Esophagus muscularis mucosa (tissue), 4 donors: ENCODE measurements at places on chromosomes 1 and 21. TPM values are rescaled to one million over a fixed set of nuclear protein-coding genes. Genes with fewer than 3 reads are reported as not detected.

The TEX38 gene
- total RNA-seq = not detected

The RAB25 gene
- total RNA-seq = not detected

The HIPK1 gene
- total RNA-seq = 89.9 TPM

The GBP4 gene
- total RNA-seq = 4.1 TPM

The ALX3 gene
- total RNA-seq = not detected

The CFHR4 gene
- not detected for total RNA-seq

The FALEC gene
- total RNA-seq = not detected

DNA sequence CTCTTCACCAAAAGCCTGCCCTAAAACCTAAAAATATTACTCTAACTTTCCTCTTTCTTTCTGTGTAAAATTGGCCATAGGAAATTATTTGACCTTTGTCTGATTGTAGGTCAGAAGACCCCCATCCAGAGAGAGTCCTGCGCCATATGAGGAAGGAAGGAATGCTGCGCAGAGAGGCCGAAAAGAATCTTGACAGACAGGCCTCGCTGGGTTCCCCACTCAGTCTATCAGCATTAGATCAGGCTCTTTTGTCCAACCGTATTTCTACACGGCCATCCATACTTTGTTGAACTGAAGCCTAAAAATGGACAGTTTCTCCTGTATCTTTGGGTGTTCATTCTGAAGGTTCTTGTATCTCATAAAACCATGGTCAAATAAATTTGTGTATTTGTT is 4.3 kb upstream of the SLC30A2 start:
- no peak for DNase-seq

DNA sequence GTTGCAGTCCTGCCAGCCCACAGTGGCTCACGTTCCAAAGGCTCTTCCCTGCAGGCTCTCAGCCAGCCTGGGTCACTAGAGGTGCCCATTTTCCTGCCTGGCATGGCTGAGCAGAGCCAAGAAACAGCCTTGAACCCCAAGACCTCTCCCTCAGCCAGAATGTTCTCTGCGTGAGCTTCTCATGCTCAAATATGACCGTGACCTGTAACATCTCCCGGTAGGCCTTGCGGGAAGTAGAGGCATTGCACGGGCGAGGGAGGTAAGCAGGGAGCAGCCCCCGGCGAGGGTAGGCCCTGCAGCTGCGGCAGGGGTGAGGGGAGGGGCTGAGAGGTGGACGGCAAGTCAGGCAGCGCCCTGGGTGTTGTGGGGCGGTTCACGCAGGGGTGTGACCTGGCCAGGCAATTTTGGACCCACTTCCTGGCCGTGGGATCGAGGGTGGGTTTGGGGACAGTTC is 20.0 kb downstream of the RRP1 start:
- DNase-seq = no peak

DNA sequence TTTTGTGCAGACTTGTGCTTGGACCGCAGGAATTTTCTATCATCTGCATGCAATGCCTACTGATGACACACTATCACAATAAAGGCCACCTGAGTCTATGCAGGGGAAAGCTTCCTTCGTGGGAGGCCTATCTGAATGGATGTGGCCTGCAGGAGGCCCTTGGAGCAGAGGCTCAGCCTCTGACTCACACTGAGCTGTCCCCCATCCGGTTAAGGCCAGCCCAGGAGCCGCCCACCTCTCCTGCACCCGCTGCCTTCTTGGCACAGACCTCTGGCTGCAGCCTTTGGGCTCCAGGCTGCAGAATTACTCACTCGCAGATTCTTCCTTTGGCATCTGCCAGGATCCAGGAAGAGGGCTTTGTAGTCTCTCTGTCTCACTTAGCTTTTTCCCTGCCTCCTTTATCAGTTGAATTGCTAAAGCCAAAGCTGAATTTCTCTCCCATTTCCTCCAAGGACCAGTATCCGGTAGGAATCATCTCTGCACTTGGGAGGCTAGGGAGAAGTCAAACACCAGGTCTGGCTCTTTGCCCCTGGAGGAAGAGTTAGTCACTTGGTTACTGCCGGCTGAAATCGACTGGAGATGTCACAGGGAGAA is 65.1 kb upstream of the JUN start:
- DNase-seq = no peak

- DNase-seq = peak; percentile 47
These were observed 49.6 kb upstream of the IRF2BP2 start for GRCh38 chr1:234659538-234659937.

GRCh38 chr21:33076600-33077329 is 6.8 kb downstream of the OLIG1 start:
- no peak for DNase-seq

DNA sequence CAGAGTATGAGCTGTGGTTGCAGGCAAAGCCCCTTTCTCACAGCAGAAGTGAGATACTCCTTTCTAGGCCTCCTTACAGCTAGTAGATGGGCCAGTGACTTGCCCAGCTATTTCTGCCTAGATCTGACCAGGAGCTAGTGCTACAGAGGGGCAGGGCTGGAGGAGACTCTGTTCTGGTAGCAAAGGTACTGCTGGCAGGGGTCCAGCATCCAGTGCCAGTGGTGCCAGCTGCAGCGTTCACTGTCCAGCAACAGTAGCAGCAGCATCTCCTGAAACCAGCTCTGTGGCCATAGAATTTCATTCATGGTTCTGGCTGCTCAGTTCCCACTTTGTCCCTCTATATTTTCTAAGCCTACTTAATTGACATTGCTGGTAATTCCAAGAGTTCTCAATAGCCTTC is 62.5 kb upstream of the CNN3 start:
- peak; percentile 42 for DNase-seq

DNA sequence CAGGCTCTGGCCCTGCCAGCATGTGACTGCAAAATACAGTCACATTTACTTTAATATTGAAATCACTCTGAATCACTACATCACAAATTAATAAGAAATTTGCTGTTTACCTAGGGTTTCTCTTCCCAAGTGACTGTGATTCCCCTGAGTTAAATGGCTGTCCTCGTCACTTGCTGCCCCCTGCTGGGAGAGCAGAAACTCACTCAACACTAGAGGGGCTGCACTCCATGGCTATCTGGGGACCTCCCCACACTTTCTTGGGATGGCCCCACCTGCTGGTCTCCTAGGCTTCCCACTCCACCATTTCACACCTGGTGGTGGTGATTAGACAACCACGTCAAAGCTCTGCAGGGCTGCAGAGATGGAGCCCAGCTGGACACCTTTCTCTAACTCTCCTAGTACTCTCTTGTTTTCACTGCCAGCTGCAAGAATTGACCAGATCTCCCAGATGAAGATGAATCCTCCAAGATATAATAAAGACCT is 63.4 kb downstream of the CD2 start:
- no peak for DNase-seq

GRCh38 chr1:59013276-59013927 is 229.6 kb upstream of the JUN start:
- no peak for DNase-seq

GRCh38 chr1:151993734-151994496 is at the start of gene S100A10:
Gene S100A10 (minus strand): TSS chr1:151993859. CDS start chr1:151986230, 7,629 bp downstream.
- DNase-seq = peak; percentile 94

DNA sequence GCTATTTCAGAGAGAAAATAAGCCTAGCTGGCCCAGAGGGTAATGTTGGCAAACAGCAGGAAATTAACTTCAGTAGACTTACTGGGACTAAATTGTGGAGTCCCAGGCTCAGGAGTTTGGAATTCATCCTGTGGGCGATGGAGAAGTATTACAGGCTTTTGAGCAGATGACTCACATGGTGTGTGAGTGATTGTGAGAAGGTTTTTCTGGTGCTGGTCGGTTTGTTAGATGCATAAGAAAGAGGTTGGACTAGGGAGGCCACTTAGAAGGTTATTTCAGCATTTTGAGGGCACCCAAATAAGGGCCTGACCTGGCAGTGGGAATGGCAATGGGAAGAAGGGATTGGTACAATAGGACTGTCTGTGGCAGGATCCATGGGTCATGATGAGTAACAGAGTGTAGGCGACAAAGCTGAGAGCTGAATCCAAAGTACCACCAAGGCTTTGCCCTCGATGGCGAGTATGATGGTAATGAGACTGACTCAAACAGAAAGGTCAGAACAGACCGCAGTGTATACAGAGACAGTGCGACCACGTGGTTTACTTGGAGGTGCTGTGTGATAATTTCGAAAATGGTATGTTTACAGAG is 69.2 kb upstream of the KIF26B start:
- peak; percentile 10 for DNase-seq

DNA sequence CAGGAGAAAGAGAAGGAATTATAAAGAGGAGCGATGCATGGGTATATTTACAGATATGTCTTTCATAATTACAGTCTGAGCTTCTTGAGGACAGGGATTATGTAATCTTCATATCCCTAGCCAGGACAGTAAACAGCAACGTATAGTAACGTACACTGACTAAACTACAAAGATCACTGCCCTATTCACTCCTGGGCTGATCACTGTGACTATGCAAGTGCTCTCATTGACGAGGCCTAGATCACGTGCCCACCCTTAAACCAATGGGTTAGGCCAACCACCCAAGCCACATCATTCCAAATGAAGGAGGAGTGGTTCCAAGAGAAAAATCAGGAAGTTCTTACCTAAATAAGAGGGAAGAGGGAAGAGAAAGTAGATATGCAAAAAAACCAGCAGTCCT is 18.5 kb downstream of the PIK3R3 start:
- DNase-seq = no peak

DNA sequence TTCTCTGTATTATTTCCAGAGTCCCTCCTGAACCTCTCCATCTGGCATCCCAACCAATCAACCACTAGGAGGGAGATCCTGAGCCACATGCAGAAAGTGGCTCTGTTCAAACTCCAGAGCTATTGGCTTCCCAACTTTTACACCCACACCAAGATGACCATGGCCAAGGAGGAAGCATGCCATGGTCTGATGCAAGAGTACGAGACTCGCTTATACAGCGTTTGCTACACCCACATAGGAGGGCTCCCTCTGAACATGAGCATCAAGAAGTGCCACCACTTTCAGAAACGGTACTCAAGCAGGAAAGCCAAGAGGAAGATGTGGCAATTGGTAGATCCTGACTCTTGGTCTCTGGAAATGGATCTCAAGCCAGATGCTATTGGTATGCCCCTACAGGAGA is 23.6 kb downstream of the RGSL1 start:
- DNase-seq = no peak

GRCh38 chr1:193538003-193538354 is 351.6 kb upstream of the B3GALT2 start:
- DNase-seq = no peak

DNA sequence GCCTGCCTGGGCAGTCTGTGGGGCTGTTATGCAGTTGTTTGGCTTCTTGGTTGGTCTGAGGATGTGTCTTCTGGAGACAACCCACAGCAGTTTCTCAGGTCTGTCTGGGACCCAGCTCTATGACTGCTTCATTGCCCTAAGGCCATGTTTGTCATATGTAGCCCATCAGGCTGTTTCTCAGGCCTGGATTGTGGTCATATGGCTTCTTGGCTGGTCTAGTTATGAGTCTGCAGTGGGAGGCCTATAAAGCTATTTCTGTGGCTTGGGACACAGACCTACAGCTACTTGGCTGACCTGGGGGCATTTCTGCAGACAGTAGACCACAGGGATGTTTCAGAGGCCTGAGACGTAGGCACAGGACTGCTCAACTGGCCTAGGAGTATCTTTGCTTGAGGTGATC is 41.5 kb downstream of the CHIA start:
- no peak for DNase-seq

DNA sequence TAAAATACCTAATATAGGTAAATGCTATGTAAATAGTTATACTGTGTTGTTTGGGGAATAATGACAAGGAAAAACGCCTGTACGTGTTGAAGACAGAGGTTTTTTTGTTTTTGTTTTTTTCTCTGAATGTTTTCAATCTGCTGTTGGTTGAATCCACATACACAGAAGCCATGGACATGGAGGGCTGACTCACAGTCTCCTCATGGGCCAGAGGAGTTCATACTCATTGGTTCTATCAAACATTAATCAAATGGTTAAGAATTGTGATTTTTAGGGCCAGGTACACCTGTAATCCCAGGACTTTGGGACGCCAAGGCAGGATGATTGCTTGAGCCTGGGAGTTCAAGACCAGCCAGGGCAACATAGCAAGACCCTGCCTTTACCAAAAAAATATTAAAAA is 20.5 kb downstream of the MIER1 start:
- no peak for DNase-seq

DNA sequence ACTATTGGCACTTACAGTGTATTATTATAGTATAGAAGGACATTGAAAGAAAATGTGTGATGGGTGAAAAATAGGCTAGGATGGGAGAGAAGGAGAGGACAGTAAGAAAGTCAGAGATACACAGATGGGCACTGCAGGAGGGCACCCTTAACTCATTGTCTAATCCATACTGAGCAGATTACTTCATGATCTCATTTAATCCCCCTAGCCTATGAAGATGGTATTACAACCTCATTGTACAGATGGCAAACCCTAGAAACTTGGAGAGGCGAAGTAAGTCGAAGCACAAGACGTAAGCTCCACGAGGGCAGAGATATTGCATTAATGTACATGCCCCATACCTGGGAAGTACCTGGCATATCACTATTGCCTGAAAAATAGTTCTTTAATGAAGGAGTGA is 346.9 kb upstream of the DAB1 start:
- no peak for DNase-seq

DNA sequence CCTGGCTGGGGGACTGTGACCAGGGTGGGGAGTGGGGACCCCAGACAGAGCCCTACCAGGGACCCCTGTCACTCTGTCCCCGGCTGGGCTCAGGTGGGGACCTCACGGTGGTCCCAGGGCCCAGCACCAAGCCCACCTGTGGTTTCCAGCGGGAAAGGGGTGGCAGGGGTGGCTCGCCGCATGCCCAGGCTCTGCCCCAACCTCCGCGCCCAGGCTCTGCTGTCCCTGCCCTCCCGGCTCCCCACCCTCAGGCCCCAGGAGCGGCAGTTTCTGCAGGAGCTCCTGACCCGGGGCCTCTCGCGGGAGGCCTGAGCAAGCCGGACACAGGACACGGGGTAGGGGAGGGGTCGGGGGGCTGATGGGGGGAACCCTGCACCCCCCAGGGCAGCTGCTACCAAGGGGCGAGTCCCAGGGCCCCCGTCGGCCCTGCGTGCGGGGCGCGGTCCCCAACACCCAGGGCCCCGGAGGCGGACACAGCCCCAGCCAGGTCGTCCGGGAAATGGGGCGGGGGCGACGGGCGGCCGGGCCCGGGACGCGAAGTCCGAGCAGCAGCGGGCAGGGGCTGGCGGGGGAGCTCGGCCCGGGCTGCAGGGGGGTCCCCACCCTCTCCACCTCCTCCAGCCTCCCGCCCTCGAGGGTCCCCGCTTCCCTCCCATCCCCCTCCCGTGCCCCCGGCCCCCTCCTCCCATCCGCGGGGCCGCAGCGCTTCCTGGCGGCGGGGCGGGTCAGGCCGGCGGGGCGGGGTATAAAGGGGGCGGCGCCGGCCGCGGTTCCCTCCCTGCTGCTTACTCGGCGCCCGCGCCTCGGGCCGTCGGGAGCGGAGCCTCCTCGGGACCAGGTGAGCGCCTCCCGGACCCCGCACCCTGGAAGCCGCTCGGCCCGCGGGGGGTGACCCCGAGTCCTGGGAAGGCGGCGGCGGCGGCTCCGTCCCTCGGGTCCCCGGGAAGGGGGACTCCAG is at the start of gene COL6A2:
Gene COL6A2, plus strand, starts transcription at position 777 of the 958 bp plus-strand sequence.
- DNase-seq = peak; percentile 92
